ENCODE measurements at places on chromosomes 4 and X.
A peak's percentile ranks its signal among the peaks of the same experiment; 100 is the strongest.

- no peak for DNase-seq
These were observed 104.4 kb upstream of the CXCL13 start for GRCh38 chr4:77501240-77501639.

- no peak for DNase-seq
These were observed 25.9 kb downstream of the ENPEP start for GRCh38 chr4:110501826-110502225.

GRCh38 chr4:37157476-37158167 lies 86.9 kb upstream of the NWD2 start:
- no peak for DNase-seq

DNA sequence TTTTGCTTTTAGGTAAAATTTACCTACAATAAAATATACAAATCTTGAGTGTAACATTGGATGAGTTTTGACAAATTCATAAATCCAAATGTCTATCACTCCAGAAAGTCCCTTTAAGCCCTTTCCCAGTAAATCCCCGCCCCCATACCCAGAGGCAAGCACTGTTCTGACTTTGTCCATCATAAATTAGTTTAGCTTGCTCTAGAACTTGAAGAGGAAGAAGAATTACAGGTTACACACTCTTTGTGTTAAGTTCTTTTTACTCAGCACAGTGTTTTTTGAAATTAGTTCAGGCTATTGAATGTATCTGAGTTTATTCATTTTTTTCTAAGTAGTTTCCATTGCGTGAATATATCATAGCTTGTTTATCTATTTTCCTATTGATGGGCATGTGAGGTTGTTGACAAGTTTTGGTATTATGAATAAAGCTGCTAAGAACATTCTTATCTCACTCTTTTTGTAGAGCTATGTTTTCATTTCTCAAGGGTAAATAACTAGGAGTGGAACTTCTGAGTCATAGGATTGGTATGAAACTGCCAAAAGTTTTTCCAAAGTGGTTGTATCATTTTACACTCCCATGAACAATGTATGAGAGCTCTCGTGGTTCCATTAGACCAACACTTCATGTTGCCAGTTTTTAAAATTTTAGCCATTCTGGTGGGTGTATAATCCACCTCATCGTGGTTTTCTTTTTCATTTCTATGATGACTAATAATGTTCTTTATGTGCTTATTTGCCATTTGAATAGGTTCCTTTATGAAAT lies 22.4 kb upstream of the HPSE start:
- DNase-seq: peak; percentile 33

DNA sequence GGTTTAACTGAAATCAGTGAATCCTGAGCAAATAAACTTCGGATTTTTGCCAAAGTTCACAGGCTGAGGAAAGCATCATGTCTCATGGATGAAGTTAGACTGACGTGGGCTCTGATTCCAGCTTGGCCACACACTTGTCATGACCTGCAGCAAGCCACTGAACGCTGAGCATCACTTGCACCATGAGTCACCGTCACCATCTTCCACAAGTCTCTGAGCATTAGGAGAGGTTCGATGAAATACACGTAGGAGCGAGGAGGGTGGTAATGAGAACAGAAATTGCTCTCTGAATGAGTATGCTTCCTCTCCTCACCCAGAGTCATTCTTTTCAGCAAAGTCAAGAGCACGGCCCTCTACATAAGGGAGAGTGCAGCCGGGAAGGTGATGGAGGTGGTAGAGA lies 3.8 kb upstream of the TRIML2 start:
- no peak for DNase-seq

DNA sequence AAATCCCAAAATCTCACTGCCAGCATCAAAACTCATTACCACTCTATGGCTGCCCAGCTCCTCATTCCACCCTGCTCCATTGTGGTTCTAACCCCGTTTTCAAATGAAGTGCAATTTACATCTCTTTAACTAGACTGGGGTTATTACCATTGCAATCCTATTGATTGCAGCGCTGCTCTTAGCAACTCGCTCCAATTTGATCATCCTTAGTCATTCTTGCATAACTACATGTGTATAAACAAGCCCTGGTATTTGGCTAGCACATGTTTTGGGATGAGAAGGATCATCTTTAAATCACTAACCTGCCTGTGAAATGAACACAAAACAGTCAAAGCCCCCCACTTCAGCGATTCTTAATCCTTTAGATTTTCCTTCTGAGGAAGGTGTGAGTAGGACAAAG lies 340.1 kb upstream of the PPARGC1A start:
- DNase-seq: no peak

- no peak for DNase-seq
These were observed 36.8 kb downstream of the RAP1GDS1 start for GRCh38 chr4:98298022-98298421.

DNA sequence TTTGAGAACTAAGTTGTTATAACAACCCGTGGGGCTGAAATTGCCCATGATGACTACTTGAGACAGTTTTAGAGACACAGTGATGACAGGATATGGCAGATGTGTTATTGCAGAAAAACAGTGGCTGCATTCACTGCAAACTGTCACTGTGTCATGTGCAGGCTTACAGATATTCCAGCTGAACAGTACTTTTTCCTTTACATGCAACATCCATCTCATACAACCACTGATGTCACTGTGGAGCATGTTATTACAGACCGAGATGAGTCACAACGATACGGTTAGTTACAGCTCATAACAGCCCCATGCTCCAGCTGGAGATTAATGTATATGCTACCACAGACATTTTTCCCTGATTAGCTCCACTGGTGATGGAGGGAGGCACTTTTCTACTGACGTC lies 207.4 kb downstream of the TMA16 start:
- peak; percentile 7 for DNase-seq

DNA sequence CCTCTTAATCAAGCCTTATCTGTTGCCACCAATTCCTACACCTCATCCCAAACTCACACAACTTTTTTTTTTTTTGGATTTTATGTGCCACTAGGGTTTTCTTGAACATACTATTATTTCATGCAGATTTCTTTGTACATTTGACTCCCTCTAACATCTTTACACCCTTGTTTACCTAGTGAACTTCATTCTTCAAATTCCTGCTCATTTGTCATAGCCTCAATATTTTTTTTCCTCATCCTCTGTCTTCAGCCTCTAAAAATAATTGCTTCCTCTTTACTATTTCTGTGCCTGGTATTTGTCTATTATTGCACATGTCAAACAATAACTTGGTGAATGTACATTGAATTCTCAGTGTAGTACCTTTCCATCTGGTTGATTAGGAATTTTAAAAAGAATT lies 22.0 kb downstream of the NBDY start:
- no peak for DNase-seq

GRCh38 chr4:8495803-8496202 lies 55.2 kb downstream of the TRMT44 start:
- DNase-seq: no peak

GRCh38 chrX:20217271-20217670 lies 49.4 kb downstream of the RPS6KA3 start:
- DNase-seq: no peak

GRCh38 chr4:165970703-165971420 lies 97.8 kb downstream of the TLL1 start:
- DNase-seq: no peak

DNA sequence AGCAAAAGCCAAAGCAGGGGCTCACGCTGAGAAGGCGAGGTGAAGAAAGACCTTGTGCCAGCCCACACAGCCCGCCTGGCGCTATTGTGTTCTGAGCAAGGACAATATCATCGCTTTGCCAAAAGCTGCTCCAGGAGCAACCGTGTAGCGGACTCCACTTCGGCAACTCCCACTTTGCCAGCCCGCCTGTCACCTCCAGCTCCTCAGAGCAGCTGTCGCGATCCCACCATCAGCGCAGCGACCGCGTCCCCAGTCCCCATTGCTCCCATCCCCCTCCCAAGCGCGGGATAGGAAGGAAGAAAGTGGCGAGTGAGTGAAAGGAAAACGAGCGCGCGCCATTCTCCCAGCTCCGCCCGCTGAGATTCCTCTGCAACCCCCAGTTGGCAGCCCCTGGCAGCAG lies 759 bp downstream of the ZC4H2 start:
- peak; percentile 16 for DNase-seq

GRCh38 chr4:41460641-41461040 lies 77.3 kb upstream of the LIMCH1 start:
- DNase-seq: no peak

- DNase-seq: no peak
These were observed 105.4 kb downstream of the GPC3 start for GRCh38 chrX:133880032-133880443.

DNA sequence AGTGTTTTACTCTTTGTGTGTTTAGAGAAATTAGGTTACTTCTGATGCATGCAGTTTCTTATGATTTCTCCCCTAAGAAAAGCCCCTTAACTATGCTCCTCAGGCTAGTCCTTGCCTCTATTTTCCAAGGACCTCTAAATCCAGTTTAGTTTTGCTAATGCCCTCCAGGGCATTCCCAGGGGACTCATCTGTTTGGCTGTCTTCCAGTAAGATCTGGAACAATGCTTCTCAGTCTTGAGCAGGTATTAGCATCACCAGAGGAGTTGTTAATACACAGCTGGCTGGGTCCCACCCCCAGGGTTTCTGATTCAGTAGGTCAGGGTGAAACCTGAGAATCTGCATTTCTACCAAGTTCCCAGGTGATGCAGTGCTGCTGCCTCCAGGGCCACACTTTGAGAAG lies 56.9 kb downstream of the OTC start:
- no peak for DNase-seq

Data from AG08396 (cell line).